Thymus (tissue), 14 donors: ENCODE measurements at places on chromosomes 5 and 9.

GRCh38 chr5:148697180-148697808 lies 43.0 kb upstream of the HTR4 start:
- no peak for DNase-seq

GRCh38 chr9:75889977-75890471 lies 449 bp upstream of the PCSK5 start:
- DNase-seq, result peak; percentile 46

DNA sequence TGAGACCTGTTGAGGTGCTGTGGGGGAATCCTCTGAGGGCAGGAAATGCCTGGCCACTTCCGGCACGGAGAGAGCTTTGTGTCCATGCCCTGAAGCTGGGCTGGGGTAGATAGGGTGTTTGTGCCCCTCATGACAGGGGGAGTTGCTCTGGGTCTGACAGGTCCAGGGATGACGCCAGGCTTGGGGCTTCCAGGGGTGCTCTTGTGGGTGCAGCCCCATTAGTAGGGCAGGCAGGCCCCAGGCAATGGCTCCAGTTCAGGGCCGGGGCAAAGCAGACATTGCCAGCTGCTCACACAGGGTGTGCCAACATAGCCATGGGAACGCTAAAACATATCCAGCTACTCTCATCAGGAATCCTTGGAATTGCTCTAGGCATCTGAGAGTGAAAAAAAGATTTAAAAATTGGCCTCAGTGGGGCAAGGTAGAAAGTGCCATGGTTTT lies 21.1 kb downstream of the PITX1 start:
- no peak for DNase-seq

GRCh38 chr5:91024206-91024605 lies 358.9 kb downstream of the ARRDC3 start:
- no peak for DNase-seq

GRCh38 chr9:104177676-104178075 lies 83.6 kb downstream of the SMC2 start:
- no peak for DNase-seq

GRCh38 chr5:170597109-170597751 lies 93.4 kb downstream of the KCNIP1 start:
- DNase-seq, result no peak

- no peak for DNase-seq
These were observed 343 bp downstream of the LMX1B start for GRCh38 chr9:126614088-126614454.
